ENCODE measurements at places on chromosomes 2 and 18.

- no peak for DNase-seq
Measured at GRCh38 chr2:159856760-159857159, 58.8 kb upstream of the CD302 start.

DNA sequence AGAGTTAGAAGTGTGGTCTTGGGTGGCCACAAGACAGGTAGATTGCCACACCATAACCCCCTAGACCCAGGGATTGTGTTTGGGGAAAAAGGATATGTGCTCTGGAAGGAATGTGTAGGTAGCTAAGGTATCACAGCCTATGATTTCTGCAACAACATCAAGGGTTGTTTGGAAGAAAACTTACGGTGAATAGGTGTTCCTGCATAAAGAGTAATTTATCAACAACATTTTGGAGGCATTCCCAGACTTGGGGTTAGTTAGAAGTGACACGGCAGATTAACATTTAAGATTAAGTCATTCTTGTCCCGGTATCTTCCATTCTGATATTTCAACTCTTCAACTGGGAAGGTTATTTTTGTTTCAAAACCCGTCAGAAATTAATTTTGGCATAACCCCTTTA, 65.5 kb downstream of the SPP2 start:
- DNase-seq = no peak

DNA sequence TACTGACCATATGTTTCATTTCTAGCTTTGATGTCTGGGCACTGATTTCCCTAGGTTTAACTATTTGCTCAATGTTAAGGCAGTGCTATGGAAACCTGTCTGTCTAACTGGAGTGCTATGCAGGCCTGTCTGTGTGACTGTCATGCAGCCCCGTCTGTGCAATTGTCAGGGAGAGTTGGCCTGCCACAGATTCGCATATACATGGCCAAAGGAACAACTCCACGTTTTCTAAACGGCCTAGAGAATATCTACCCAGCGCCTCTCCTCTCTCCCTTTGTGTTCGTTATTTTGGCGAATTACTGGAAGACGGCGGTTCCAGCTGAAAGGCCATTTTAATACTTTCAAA, 59.6 kb upstream of the PSME4 start:
- DNase-seq = no peak

GRCh38 chr2:3595404-3595803, 492 bp downstream of the COLEC11 start:
- no peak for DNase-seq

- peak; percentile 75 for DNase-seq
Measured at GRCh38 chr2:189580241-189580651, 340 bp downstream of the SLC40A1 start.

GRCh38 chr2:240981871-240982800, 16.3 kb upstream of the SNED1 start:
- DNase-seq = no peak

- peak; percentile 92 for DNase-seq
Measured at GRCh38 chr18:12327510-12328178, 19.6 kb downstream of the TUBB6 start.

All from activated CD4-positive, alpha-beta T cell treated with anti-CD3 and anti-CD28 coated beads, Interleukin-2, amount 10 ng/mL, durations not matched to agents 24 days and 14 days (primary cell).